ENCODE measurements at places on chromosomes 16 and 17. TPM values are rescaled to one million over a fixed set of nuclear protein-coding genes. Genes with fewer than 3 reads are reported as not detected.
A peak's percentile ranks its signal among the peaks of the same experiment; 100 is the strongest.

Gene TEX19
- total RNA-seq = not detected

Gene CDK3
- total RNA-seq = 7.8 TPM

DNA sequence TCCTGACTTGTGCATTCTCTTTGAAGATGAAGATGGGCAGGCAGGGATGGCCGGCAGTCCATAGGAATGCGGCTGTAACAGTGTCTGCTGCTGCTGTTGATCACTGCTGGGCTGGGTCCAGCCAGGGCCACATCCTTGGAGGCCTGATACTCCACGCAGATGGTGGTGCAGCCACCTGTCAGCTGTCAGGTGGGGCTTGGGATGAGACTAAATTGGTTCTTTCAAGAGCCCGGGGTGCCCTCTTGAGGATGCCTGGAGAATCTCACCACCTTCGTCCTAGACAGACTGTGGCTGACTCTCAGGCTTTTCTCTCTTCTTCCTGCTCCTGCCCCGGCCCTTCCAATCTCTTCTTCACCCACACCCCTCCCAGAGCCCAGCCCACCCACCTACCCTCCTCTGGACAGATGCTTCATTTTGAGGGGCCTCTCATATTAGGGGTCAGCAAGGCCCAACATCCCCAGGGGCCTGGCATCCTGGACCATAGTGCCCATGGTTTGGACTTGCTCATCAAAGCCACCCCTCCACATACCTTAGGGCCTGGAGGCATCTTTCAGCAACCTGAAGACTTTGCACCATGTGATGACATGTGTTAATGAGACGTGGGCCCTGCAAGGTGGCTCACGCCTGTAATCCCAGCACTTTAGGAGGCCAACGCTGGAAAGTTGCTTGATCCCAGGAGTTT is 19.1 kb downstream of the OSBPL7 start:
- peak; percentile 12 for DNase-seq
- H3K27me3 ChIP-seq = no peaks in the 10 kb centered on the region
- H3K4me1 ChIP-seq = no peaks in the 10 kb centered on the region
- no peak overlapping the region for H3K27ac ChIP-seq
- no peak overlapping the region for H3K4me3 ChIP-seq

GRCh38 chr17:68029512-68030215 is 5.9 kb upstream of the KPNA2 start:
- peaks cover 8% of the 10 kb centered on the region for H3K4me1 ChIP-seq
- H3K27me3 ChIP-seq = no peaks in the 10 kb centered on the region
- no peak overlapping the region for H3K4me3 ChIP-seq
- no peak for DNase-seq

- H3K27ac ChIP-seq = no peak overlapping the region
- no peak overlapping the region for H3K4me3 ChIP-seq
- H3K4me1 ChIP-seq = peaks cover 25% of the 10 kb centered on the region
- H3K27me3 ChIP-seq = no peaks in the 10 kb centered on the region
These were observed 798 bp downstream of the CLDN9 start for GRCh38 chr16:3013491-3013951.

- peaks cover 2% of the 10 kb centered on the region for H3K4me1 ChIP-seq
- no peak overlapping the region for H3K27ac ChIP-seq
- no peak overlapping the region for H3K4me3 ChIP-seq
- no peaks in the 10 kb centered on the region for H3K27me3 ChIP-seq
- peaks cover 86% of the 10 kb centered on the region for H3K36me3 ChIP-seq
These were observed 6.3 kb downstream of the MYBBP1A start for GRCh38 chr17:4548721-4549531.

GRCh38 chr16:74100395-74101326 is 196.0 kb upstream of the PSMD7 start:
- no peak overlapping the region for H3K27ac ChIP-seq
- no peaks in the 10 kb centered on the region for H3K27me3 ChIP-seq
- H3K4me1 ChIP-seq = peaks cover 11% of the 10 kb centered on the region
- DNase-seq = peak; percentile 53
- no peak overlapping the region for H3K4me3 ChIP-seq
- H3K36me3 ChIP-seq = no peaks in the 10 kb centered on the region

Data from lung (tissue), 17 donors.